ENCODE measurements at places on chromosomes 12 and 14.

GRCh38 chr12:50482571-50482970 is 22.2 kb upstream of the DIP2B start:
- DNase-seq, result no peak

DNA sequence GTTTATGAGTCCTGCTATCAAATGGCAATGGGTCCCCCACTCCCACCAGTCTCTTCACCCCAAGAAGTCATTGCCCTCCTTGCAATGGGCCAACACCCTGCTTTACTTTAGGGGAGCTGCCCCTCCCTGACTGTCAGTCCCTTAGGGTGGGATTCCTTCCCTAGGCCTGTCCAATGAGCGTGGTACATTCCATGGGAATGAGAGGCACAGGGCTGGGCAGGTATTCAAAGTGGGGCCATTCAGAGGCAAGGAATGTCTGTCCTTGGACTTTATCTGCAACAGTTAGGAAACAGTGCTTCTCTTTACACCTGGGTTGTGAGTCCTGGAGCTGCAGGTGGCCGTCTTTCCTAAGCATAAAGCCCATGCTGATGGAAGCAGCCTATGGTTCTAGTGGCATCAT is 40.8 kb downstream of the TMEM132C start:
- DNase-seq, result no peak

GRCh38 chr12:14846042-14846587 is 2.8 kb upstream of the ART4 start:
- DNase-seq, result no peak

DNA sequence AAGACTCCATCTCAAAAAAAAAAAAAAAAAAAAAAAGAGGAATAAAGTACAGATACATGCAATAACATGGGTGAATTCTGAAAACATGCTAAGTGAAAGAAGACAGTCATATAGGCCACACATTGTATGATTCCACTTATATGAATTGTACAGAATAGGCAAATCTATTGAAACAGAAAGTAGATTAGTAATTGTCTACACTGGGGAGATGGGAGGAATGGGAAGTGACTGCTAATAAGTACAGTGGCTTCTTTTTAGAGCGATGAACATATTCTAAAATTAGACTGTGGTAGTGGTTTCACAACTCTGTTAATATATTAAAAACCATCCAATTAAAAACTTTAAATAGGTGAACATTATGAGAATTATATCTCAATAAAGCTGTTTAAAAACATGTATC is 74.4 kb downstream of the ANKS1B start:
- no peak for DNase-seq

- no peak for DNase-seq
These were observed 50.9 kb upstream of the VASH1 start for GRCh38 chr14:76710056-76711010.

Data from GM04503 (cell line).